ENCODE measurements at places on chromosomes 7 and 10.

GRCh38 chr10:106712988-106713387 is 451.5 kb downstream of the SORCS1 start:
- no peak for DNase-seq

DNA sequence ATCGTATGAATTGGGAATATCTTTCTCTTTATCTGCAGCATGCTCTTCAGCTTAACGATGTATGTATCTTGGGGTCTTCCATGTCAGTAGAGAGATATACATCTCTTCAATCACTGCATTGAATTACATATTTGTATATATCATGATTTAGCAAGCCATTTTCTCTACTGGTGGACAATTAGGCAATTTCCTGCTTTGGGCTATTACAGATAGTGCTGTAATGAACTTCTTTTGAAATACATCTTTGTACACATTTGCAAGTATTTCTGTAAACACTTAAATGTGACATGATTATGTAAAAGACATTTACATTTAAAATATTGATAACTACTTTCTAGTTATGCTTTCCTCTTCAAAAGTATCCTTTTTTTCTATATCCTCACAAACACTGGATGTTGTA is 199.0 kb downstream of the PPP1R9A start:
- DNase-seq, result no peak

- no peak for DNase-seq
Observed at GRCh38 chr7:157929671-157930070, 592.9 kb downstream of the DNAJB6 start.

DNA sequence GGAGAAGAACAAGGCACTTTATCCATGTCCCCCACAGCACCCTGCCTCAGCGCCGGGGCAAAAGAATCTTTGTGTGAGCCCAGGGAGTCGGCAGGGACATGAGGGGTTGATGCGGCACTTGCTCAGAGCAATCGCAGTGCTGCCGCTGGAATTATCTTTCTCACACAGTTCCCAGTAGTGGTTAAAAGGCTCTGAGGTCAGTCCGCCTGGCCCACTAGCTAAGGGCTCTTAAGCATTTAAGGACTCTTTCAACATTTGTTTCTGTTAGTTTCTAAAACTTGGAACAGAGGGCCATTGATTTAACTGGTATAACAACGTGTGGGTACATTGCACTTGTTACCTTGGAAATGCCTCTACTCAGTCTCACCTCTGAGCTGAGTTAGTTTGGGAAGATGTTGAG is 208.0 kb upstream of the C7orf33 start:
- DNase-seq, result no peak

DNA sequence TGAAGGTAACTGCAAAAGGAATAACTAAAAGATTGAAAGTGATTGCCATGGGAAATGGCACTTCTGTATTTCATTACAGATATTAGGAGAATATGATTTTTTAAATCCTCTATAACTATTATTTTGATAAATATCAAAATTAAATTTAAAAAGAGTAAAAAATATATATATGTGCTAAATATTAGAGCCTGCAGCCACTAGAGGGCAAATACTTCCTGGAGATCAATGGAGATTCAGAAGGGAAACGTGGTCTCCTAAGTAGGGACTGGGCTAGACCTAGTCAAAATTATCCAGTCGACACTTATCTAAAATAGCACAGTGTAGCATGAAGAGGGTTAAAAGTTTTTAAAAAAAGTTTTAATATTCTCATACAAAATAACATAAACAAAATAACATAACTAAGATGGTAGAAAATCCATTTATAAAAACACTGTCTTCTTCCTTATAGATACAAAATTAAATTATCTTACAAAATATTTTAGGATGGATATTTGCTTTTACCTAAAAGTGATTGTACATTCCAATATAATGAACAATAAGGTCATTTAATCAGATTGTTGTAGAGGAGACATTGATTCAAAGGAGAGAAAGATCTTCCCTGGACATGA is 434.3 kb downstream of the MDFIC start:
- no peak for DNase-seq

- no peak for DNase-seq
Observed at GRCh38 chr7:41446606-41447449, 256.1 kb downstream of the INHBA start.

- no peak for DNase-seq
Observed at GRCh38 chr7:155847821-155848435, 35.7 kb upstream of the SHH start.

GRCh38 chr10:110431659-110432058 is 66.0 kb upstream of the DUSP5 start:
- peak; percentile 46 for DNase-seq

DNA sequence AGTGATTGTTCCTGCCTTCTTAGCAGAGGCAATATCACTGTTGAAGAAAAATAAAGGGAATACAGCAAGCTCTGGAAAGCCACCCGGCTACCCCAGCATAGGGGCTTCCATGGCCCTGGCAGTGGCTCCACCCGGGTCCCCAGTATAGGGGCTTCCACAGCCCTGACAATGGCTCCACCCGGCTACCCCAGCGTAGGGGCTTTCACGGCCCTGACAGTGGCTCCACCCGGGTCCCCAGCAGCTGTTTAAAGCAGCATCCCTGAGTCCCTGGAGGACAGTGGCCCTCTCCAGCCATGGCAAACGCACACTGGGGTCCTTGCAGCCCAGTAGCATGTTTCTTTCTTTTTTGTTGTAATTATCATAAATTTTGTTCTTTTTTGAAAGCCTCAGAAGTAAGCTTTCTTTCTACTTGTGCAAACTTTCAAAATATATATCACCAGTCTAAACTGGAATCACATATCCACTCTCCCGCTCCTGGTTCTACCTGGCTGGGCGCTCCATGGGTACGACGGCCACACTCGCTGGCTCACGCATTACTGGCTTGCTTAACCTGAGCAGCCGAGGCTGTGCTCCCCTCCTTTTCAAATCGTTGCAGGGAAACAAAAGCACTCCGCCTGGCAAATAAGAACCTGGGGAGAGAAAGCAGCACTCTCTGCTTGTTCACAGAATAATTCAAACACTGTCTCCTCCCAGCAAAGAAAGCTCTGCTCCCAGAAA is 62.1 kb downstream of the TCERG1L start:
- DNase-seq, result no peak

DNA sequence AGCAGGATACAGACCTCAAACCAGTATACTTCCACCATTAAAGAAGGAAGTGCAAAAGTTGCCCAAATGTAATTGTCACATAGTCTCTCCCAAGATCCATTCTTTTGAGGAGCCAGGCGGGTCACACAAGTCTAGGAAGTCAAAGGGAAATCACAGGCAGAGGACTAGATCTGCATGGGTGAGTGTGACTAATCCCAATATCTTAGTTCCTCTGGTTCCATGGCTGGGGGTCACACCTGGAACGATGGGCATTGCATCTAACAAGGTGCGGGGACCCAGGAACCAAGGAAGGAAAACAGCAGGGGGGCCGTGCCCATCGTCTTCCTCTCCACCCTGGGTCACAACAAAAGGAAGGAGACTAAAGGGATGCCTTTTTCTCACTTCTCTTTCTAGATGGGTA is 1138.8 kb downstream of the XPNPEP1 start:
- DNase-seq, result no peak

GRCh38 chr7:42338231-42338915 is 101.4 kb upstream of the GLI3 start:
- no peak for DNase-seq

GRCh38 chr7:126937171-126937570 is 315.6 kb downstream of the GRM8 start:
- DNase-seq, result no peak

- no peak for DNase-seq
Observed at GRCh38 chr7:139674752-139675126, 103.1 kb downstream of the HIPK2 start.

DNA sequence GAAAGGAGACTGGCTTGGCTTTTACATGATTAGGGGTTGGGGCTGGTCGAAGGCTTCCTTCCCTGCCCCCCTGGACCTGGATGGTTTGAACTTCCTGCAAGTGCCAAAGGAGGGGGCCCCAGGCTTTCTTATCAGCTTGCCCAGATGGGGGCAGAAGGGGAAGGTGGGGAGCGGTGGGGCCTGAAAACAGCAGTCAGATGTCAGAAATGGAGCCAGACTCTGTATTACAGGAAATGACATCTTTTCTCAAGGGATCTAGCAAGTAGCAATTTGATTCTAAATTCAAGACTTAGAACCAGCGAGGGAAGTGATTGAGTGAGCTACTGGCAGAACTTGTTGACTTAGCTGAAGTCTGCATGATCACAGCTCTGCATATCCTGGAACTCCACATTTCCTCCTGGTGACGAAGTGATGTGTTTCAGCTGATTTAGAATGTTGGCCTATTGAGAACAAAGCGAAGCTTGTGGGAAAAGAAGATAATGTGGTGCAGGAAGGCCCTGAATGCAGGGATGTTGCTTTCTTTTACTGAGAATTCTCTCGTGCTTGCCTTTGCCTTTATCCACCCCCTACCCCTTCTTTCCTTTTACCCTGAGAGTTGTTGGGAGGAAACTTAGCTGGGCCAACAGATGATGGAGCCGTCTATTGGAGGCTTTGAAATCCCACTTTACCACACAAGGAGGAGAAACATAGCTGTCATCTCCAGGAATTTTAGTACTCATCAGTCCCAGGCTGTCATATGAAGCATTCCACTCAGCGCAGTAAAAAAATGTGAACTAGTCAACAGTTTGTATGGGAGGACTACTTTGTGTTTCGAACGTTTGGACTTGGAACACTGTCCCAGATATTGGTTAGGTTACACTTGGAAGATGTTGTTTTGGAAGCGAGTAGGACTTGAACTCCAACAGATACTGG is 43.2 kb downstream of the CCNY start:
- no peak for DNase-seq

GRCh38 chr7:139416405-139416804 is 56.7 kb downstream of the LUC7L2 start:
- no peak for DNase-seq

DNA sequence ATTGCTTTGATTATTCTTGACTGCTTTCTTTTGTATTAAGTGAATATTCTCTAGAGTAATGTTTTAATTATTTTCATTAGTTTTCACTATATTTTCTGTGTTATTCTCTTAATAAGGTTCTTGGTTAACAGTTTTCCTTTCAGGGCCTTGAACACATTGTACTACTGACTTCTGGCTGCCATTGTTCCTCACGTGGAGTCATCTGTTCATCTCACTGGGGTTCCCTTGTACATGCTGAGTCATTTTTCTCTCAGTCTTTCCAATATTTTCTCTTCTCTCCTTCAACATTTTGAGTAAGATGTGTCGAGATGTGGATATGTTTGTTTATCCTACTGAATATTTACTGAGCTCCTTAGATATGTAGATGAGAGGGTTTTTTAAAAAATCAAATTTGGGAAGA is 400.7 kb downstream of the TCERG1L start:
- no peak for DNase-seq

- no peak for DNase-seq
Observed at GRCh38 chr10:10869592-10869991, 148.1 kb upstream of the CELF2 start.

DNA sequence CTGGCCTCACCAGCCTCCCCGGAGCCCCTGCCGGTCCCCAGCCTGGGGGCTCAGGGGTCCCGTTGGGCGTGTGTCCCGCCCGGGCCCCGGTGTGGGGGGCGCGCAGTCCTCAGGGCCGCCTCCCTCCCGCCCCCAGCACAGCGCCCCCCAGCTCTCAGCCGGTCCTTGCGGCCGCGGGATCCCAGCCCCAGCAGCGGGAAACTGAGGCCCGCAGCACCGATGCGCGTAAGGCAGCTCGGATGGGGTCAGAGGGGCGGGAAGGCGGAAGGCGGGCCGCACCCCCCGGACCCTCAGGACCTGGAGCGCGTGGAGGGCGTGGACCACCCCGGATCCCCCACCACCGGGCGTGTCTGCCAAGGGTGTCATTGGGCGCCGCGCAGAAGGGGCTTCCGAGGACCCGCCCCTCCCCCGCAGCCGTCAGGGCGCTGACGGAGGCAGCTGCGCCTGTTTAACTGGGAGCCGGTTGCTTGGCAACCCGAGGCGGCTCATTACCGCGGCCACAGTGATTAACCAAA is 14.9 kb downstream of the UNCX start:
- no peak for DNase-seq

Measured in breast epithelium (tissue), 4 donors.